ENCODE measurements at places on chromosomes 13 and 19.

DNA sequence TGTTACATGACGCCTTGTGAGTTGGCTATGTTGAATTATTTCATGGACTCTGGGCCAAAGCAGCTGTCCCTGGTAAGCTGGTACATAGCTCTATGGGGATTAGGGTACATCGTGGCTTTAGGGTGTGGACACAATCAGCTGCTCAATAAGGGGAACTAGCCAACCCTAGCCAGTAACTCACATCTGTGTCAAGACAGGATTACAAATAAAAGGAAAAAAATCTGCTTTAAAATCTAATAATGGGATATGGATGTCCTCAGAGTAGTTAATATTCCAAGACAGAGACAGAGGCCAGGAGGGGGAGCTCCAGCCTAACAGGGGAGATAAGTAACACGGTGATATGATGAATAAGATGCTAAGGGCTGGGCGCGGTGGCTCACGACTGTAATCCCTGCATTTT, 21.1 kb upstream of the ZNF766 start:
- peak; percentile 16 for DNase-seq

DNA sequence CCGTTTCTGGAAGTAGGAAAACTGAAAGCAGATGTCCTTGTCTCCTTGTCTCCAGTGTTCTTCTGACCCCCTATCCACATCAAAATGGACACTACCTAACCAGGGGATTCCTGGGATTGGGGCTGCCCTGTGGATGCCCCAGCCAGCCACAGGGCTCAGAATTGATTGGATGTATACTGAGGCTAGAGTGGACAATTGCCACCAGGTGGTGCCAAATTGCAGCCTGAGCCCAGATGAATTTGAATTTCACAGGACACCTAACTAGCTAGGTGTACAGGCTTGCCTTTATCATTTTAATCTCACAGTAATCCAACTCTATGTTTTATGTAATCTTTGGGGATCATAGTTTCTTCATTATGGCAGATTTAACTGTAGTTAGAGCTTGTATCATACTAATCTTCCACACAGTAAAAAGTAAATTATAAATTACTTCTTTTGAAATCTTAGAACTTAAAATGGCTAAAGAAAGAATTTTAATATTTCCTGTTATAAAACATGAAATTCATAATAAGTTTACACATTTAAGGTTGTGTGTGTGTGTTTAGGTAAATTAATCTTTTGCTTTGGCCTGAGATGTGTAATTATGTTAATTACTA, 58.0 kb downstream of the PIBF1 start:
- no peak for DNase-seq

DNA sequence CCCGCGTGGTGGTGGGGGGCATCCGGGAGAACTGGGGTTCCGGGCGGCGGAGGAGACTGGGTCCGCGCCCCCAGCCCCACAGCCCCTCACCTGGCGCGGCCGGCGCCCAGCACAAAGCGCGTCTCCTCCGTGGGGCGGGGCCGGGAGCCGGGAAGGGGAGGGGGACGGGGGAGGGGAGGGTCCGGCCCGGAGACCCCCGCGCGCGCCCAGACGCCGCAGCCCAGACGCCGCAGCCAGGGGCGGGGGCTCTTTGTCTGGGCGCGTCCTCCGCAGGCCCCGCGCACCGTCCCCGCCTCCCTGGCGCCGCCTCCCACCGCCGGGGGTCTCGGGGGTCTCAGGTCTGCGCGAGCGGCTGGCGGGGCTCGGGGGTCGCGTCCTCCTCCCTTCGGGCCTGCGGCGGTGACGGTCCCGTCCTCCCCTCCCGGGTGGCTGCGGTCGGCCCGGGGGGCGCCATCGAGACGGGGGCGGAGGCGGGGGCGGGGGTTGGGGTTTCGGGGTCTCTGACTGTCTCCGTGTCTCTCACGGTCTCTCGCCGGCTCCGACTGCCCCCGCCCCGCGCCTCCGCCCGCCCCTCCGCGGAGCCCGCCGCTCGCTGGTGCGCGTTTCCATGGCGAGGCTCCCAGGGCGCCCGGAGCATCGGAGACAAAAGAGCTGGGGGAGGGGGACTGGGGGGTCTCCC, at the start of gene PLPPR3:
PLPPR3 (minus strand) TSS at position 131 of the 679 bp plus-strand sequence. CDS start 396 bp downstream, outside the sequence.
- no peak for DNase-seq

- no peak for DNase-seq
Measured at GRCh38 chr13:29840585-29840984, 9.8 kb downstream of the UBL3 start.

DNA sequence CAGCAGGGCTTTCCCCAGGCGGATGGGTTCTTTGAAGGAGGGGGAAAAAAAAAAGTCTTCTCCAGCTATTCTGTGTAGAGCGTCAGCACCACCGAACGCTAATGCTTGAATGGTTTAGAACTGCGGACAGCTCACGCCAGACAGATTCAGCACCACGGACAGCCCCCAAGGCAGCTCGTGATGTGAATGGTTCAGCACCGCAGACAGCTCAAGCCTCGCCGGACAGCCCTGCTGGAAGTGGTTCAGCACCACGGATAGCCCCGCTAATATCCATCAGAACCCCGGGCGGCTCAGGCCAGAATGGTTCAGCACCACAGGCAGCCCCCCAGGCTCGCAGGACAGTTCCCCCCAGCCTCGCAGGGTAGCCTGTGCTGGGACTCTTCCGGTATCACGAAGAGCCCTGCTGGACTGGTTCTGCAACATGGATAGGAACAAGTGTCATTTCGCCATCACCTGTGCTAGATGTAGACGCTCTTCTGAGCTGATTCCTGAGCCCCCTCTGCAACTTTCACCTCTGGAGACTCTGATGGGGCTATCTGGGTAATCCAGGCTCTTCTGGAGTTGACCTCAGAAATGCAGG, 4.9 kb upstream of the SMIM17 start:
- no peak for DNase-seq

DNA sequence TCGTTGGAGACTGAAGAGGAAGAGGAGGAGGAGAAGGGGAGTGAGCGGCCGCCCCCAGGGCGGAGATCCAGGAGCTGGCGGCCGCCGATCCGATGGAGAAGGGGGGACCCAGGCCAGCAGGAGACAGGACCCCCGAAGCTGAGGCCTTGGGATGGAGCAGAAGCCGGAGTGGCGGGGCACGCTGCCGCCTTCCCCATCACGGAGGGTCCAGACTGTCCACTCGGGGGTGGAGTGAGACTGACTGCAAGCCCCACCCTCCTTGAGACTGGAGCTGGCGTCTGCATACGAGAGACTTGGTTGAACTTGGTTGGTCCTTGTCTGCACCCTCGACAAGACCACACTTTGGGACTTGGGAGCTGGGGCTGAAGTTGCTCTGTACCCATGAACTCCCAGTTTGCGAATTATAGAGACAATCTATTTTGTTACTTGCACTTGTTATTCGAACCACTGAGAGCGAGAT, 1.8 kb downstream of the GADD45B start:
- no peak for DNase-seq

DNA sequence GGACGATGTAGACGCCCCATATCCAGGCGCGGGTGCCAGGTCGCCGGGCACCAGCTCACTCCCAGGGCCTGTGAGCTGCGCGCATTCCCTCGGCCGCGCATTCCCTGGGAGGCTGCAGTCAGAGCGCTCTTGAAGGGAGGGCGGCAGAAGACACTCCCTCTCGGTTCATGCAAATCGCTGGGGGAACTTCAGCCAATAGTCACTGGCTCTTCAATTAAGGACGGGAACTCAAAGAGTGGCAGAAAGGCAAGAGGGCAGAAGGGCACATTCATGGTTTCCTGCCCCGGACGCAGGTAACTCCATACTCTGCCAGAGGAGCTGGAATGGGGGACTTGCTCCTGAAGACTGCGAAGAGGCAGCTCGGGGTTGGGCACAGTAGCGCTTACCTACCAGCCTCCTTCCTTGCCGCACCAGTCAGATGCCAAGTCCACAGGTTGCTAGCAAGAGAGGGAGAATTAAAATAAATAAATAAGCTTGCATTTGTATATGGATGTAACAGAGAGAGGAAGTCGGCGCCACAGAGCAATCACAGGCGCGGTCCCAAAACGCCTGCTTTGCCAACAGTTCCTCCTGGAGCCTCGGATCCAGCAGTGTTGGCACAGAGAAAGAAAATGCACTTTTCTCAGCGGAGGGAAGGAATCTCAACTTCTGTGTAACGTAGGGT, 459 bp downstream of the PCDH20 start:
- no peak for DNase-seq

- DNase-seq = peak; percentile 38
Measured at GRCh38 chr19:37691881-37692504, 27.6 kb downstream of the ZNF607 start.

GRCh38 chr19:31543456-31543855, 194.2 kb upstream of the TSHZ3 start:
- DNase-seq = no peak

DNA sequence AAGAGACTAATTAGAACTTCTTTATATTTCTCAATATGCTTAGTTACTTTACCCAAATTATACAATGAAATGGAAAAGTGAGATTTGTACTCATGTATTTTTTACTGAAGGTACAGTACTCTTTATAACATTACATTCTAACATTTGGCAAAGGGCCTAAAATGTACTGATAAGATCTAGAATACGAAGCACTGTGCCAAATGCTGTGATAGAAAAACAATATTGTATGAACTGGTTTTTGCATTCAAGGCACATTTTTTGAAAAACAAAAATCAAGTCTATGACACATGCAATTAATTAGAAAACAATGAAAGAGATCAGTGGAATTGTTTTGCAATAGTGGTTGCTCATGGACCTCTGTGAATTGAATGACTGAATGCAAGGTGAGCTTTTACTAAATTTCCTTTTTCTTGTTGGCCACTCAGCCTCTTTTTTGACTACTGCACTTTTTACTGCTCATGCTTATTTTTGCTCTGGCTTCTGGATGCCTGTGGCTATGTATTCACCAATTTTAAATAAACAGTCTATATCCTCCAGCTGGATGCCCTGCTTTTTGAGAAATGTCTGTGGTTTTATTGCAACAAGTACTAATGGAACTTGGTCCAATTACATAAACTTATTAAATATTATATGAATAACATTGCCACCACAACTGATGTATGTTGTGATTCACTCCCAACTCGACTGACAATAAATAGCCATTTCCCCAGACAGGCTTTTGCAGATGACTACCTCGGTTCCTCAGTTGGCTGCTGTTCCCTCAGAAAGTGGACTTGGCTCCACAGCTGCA, 41.4 kb upstream of the OBI1 start:
- no peak for DNase-seq

GRCh38 chr13:100753376-100753775, 78.8 kb upstream of the TMTC4 start:
- no peak for DNase-seq

DNA sequence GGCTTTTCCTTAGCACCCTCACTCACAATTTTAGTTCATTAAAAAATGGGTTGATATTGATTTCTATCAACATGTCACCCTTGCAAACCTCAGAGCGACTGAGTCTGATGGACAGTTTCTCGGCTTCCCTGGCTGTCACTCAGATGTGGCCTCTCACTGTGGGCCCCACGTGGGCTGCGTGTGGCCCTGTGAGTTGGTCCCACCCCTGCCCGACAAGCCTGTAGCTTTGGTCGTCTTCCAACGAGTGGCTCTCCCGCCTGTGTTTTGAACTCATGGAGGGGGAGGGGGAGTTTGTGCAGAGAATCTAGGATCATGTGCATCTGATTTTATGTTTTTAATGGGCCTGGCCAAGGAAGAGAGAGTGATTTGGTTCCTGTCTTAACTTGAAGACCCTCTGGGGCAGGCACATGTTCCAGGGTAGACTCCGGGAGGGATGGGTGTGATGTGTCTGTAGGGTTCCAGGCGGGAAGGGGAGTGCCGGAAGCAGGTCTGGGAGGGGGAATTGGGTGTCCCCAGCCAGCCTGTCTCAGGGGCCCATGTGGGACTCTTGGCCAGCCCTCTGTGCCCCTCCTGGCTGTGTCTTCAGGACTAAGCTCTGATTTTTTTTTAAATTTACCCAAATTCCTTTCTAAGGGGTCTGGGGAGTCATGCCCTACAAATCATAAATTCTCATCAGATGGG, 18.9 kb downstream of the ATP11A start:
- no peak for DNase-seq

GRCh38 chr13:85236413-85236812, 562.8 kb downstream of the SLITRK6 start:
- DNase-seq = no peak

DNA sequence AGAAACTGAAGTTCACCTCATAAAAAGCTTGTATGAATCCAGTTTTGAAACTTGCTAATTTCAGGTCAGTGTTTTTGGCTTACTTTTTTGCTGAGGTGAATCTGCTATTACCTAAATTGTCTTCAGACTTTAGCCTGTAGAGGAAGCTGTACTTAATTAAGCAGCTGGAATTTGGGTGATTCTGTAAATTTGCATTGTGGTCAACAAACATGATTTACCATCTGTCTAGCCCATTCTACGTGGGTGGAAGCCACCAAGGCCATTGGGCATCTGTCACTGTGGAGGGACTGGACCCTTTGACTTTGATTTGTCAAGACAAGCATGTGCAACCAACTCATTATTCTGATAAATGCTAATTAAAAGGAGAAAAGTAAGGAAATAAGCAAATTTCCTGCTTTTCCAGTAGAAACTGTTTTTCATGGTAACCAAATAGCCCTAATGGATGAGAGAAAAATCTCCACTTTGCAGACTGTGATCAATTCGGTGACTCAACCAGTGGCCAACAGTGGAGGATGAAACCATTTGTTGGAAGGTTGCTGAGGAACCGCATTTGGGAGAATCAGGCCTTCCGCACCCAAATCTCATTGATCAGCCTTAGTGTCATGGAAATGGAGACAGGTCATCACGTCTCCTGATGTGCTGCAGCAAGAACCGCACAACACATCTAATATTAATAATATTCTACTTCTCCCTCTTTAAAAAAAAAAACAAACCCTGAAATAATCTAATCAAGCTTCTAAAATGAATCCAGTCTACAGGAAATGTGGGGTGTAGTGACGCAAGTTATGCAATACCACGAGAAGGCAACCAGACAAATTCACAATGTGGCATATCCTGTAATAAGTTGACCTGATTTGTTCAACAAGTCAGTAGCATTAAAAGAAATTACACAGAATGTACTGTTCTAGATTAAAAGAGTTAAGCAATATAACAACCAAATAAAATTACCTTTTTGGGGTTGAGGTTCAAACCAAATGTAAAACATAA, 54.3 kb downstream of the GARRE1 start:
- no peak for DNase-seq

DNA sequence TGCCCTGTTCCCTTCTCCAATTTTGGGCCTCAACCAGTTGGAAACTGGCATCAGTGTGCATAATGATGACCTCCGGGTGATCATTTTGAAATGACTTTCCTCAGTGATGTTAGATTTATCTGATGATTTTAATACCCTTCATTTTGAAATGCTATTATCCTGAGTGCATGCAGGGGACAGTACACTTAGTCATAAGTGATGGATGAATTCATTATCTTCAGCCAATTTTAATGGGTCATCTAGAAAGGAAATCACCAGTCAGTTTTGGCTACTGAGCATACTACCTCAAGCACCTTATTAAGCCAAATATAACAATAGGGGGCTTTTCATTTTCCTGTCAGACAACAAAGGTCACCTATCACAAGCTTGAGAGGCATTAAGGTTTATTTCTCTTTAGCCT, 118.5 kb upstream of the MIR17HG start:
- no peak for DNase-seq

GRCh38 chr19:49315111-49315510, 9.9 kb downstream of the SLC6A16 start:
- DNase-seq = no peak

GRCh38 chr13:77908531-77908930, 10.1 kb downstream of the EDNRB start:
- no peak for DNase-seq
